Right renal pelvis (tissue), 4 donors: ENCODE measurements at places on chromosomes 4 and X. TPM values are rescaled to one million over a fixed set of nuclear protein-coding genes. Genes with fewer than 3 reads are reported as not detected.

The PDLIM3 gene
- polyA plus RNA-seq: 4.2 TPM

- DNase-seq: peak; percentile 1
These were observed 2308.1 kb upstream of the AGA start for GRCh38 chr4:179750374-179750773.

GRCh38 chrX:13087322-13088155, 43.1 kb upstream of the FAM9C start:
- DNase-seq: no peak

DNA sequence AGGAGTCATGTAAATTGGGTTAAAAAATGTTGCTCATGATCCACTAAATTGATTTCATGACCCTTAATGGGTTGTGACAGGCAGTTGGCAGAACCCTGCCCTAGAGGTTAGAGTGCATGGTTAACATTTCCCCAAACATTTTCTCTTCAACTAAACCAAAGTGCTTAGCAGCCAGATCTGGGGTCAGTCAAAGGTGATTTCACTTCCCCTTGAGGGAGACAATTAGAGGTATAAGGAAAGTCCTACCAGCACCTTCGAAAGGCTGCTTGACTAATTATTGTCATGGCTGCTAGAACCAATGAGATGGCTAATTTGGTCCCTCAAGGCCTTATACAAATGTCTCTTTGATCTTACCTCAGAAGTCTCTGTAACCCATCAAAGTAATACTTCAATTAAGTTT, 30.9 kb upstream of the INTS6L start:
- DNase-seq: no peak

DNA sequence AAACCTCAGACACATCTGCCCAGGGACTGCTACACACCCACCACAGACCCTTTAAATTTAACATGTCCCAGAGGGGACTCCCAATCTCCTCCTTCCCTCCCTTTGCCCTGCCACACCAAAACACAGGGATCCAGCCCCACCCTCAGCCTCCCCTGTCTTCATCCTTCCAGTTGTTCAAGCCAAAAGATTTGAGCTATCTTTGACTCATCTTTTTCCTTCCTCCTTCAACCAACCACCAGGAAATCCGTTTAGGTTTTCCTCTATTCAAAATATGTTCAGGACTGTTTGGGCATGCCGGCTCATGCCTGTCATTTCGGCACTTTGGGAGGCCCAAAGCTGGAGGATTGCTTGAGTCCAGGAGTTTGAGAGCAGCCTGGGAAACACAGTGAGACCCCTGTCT, 6.9 kb upstream of the STK32B start:
- no peak for DNase-seq

GRCh38 chrX:119607018-119607389, 780 bp upstream of the NKRF start:
- DNase-seq: no peak

DNA sequence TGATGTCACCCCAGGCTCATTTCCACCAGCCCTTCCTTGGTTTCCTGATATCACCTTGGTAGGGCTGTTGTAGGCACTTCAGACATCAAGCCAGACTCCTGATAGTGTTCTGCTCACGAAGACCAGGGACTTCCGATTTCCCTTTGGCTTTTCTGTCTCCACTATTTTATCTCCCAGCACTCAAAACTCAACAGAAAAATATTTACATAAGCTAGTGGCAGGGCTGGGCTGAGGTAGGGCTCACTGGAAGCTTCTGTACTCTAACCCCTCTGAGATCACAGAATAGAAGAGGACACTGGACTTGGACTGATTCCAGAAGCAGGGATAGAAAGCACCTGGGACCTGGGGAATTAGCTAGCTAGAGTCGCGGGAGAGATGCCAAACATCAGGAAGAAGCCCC, 34.4 kb upstream of the EFNB1 start:
- DNase-seq: no peak

DNA sequence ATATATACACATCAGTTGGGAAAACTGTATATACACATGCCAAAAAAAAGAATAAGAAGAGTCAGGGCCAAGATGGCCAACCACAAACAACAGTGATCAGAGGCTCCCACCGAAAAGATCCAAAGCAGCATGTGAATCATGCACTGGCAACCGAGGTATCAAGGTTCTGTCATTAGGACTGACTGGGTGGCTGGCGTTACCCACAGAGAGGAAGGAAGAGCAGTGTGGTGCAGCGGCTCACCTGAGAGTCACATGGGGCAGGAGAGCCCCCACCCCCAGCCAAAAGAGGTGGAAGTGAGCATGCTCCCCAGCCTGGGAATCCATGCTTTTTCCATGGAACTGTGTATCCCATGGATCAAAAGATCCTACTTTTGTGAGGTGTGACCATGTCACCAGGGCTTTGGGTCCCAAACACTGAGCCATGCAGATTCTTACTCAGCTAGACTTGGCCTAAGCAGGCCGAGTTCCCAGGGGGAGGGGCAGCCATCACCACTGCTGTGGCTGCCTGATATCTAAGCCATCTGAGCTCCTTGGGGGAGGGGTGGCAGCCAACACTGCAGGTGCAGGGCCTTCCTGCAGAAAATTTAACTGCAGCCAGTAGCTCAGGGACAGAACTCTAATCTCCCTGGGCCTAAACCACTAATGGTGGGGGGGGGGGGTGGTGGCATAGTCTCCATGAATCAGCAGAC, 52.8 kb downstream of the P2RY10 start:
- no peak for DNase-seq

- no peak for DNase-seq
These were observed 30.5 kb downstream of the DOCK11 start for GRCh38 chrX:118526149-118526548.

DNA sequence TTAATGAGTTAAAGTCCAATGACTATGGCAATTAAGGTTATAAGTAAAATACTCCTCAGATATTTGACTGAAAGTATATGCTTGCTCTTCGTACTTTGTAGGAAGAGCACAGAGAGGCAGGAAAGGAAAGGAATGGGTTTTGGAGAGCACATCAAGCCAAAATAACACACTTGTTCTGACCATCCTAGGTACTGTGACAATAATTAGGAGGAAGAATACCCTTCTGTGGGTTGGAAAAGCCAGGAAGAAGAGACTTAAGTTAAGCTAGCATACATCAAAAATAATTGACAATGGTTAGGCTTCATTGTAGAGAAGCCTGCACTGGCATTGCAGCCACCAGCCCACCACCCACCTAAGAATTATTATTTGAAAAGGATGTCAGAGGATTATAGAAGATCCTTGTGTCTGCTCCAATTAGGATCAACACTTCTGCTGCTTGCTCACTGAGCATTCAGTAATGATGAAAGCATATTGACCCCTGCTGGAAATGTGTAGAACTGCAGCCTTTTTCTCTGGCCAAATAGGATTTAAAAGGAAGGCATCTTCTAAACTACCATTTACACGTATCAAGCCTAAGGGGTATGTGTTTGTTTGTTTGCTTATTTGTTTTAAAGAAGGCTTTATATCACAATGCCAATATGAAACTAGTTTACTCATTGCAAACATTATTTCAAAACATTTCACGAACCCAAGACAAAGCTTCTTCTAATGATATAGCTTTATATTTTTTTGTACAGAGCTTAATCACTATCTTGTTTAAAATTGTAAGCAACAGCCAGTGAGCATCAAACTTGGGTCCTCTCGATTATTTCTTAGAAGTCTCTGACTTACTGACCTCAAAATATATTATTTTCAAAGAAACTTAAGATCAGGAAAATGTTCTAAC, 286.2 kb upstream of the TET2 start:
- peak; percentile 60 for DNase-seq
